ENCODE measurements at places on chromosomes 7 and 10.

- DNase-seq: no peak
Measured at GRCh38 chr10:6576326-6576725, 3.8 kb downstream of the PRKCQ start.

- DNase-seq: no peak
Measured at GRCh38 chr7:74355091-74355490, 65.9 kb downstream of the CLIP2 start.

- no peak for DNase-seq
Measured at GRCh38 chr7:14303536-14303935, 314.1 kb upstream of the ETV1 start.

GRCh38 chr10:118564652-118565051, 30.8 kb downstream of the PRLHR start:
- no peak for DNase-seq

DNA sequence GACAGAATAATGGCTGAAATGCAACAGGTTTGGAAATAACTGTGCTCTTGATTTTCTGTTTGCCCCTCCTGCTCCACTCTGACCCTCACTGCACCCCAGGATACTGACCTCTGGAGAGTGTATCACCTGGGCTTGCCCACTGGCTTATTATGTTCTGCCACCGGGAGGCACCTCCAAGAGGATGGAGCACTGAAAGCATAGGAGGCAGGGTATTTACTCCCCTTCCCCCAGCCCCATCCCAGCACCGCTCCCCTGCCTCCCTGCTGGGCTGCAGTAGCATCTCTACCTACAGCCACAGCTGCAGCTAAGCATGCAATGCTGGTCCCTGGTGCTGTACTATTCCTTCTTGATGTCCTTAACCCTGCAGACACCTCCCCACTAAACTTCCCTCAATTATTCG, 26.4 kb downstream of the RAB11FIP2 start:
- no peak for DNase-seq

DNA sequence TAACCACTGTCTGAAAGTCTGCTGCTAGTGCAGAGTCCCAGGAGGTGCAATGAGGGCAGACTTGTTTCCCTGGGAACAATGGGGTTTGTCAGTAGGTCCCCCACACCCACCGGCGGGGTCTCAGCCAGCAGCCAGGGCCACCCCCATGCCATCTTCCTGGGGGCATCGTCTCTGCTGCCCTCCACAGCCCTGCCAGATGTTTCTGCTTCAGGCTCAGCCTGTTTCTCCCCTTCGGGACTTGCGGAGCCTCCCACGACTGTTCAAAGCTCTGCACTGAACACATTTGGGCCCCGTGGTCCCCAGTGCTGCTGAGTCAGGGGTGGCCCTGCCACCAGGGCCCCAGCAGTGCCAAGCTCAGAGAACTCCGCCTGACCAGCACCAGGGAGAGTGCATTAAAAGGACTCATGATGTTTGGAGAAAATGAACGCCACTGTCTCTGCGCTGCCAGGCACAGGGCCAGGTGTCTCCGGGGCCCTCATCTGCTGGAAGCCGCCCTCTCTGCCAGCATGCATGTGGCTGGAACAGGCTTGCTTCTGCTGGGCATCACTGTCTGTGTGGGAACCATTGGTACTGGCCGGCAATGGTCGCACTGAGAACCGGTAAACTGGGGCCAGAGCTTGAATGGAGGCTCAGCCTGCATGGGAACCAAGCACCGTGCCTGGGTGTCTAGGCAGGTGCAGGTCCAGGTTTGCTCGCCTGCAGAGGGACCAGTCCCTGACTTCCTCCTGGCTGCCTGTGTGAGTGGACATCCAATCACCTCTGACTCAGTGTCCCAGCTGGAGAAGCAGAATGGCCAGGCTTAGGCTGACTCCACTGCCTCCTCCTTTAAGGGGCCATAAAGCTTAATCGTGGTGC, 345.1 kb downstream of the GLRX3 start:
- no peak for DNase-seq

DNA sequence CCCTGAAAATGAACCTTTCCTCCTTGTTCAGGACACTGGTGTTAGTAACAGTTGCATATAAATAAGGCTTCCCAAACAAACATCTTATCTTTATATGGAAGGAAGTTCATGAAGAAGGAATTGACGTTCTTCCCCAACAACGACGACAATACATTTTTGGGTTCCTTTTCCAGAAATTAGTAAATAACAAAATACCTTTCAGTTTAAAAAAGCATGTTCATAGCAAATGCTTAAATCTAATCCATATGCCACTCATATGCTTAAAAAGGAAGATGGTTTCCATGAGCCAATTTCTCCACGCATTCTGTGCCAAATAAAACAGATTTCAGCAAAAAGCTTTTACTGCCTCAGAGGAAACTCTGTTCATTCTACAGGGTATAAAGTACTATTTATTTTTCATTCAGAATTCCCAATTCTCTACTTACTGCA, 182.6 kb downstream of the COBL start:
- no peak for DNase-seq

DNA sequence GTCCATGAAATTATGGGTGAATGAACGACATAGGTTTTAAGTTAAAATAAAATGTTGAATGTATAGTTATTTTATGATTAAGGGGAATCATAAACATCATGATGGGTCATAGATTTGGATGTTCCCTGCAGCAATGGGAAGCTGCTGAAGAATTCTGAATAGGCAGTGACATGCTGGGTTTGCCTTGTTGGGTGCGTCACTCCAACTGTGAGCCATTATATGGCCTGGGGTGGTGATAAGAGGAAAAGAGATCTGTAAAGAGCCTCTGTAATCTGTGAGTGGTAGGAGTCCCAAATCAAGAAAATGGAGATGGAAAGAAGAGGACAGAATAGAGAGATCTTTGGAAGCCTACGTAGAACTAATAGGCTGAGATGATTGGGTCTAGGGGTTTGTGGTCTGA, 58.1 kb upstream of the GPR26 start:
- DNase-seq: no peak

- DNase-seq: no peak
Measured at GRCh38 chr7:138204285-138204981, 128.2 kb downstream of the AKR1D1 start.

DNA sequence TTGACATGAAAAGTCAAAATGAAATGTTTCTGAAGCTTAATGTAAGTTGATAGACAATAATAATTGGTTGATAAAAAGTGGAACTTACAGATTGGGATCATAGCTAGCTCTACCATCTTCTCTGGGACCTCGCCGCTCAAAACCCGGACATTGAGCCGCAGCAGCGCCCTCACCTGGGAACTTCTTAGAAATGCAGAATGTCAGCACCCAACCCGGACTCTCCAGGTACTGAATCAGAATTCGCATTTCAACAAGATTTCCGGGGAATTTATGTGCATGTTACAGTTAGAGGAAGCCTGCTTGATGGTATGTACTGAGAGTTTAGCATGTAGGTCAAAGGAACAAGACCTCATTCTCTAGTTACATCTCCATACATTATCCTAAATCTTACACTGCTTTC, 36.7 kb upstream of the ABLIM1 start:
- DNase-seq: no peak

DNA sequence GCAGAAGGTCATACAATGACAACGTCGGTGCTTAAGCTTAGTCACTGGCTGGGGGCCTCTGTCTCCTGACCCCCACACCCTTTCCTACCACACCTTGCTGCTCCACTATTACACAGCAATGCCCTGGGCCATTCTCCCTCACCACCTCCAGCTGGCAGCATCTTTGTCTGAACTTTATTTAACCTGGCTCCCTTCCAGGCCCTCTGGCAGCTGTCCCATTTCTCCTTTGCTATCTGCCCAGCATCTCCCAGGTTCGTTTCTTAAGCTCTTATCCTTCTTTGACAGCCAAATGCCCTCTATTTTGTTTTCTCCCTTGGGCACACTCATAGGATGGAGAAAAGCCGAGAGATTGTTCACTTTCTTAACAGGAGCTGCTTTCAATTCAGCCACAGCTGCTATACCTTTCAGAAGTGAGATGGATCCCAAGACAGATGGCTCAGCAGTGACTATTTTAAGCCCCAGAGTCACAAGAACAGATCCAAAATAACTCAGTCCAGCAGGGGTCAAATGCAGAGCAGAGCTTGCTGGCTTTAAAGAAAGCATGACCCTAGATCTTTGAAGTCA, 1277.1 kb upstream of the AUTS2 start:
- no peak for DNase-seq

DNA sequence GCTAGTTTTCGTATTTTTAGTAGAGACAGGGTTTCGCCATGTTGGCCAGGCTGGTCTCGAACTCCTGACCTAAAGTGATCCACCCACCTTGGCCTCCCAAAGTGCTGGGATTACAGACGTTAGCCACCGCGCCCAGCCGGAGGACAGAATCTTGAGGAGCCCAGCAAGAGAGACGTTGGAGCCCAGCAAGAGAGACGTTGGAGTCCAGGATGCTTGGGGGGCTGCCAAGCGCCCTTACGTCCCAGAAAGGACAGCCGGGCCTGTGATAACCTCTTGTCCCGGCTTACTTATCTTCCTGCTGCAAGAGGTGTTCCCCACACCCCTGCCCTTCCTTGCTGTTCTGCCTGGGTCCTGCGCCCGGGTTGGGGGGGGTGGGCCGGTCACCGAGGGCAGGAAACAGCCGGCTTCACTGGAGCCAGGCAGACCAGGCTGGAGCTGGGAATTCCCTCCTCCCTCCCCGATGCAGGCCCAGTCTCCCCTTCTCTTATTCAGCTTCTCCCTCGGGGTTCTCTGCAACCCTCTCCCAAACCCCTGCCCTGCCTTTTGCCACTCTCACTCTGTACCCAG, 1.9 kb upstream of the EPHB4 start:
- no peak for DNase-seq

GRCh38 chr10:133072720-133073390, 14.9 kb upstream of the ADGRA1 start:
- no peak for DNase-seq

GRCh38 chr7:102216573-102217314, 69.9 kb upstream of the SH2B2 start:
- DNase-seq: no peak

DNA sequence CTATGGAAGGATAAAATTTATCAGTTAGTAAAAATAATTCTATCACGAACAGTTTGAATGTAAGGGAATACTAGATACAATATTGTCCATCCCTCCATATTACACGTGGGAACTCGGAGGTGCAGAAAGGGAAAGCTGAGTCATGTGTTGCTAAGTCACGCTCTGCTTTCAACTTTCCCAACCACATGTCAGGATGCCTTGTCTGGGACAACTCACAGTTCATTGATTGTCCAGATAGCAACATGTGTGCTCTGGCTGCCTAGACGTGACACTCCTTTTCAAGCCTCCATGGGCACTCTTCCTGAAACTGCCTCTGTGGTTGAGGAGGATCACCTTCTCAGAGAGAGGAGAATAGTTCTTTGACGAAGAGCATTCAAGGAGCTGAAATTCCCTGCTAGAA, 808.1 kb downstream of the GRID1 start:
- no peak for DNase-seq

- DNase-seq: no peak
Measured at GRCh38 chr7:106793015-106793975, 71.8 kb upstream of the PIK3CG start.

GRCh38 chr10:51743146-51743545, 43.8 kb upstream of the CSTF2T start:
- no peak for DNase-seq

- DNase-seq: no peak
Measured at GRCh38 chr10:21531164-21531563, 2.9 kb upstream of the MLLT10 start.

DNA sequence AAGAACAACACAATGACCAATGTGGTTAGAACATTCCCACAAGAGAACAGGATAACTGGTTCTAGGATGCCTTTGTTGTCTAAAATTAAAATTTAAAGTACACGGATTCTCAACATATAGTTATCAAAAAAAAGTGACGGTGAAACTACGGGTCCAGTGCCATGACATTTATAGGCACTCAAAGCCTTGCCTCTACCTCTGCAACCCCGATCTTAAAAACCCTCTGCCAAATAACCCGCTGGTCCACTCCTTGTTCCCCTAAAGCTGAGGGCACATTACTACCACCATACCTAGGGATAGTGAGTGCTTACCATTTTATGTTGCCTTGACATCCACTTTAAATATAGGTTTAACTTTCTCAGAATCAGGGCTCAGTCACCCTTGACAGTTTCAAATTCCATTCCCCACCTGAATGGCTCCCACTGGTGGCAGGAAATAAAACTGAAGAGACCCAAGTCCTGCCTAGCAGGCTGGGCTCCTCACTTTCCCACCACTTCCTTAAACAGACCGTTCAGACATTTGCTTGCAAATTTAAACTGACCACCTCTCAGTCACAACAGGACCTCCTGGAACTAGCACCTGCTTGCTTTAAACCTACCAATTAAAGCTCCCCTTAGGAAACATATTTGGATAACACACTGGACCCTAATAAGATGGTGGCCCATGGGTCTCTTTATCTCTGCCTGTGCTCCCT, 169.9 kb upstream of the ASAH2 start:
- DNase-seq: no peak

DNA sequence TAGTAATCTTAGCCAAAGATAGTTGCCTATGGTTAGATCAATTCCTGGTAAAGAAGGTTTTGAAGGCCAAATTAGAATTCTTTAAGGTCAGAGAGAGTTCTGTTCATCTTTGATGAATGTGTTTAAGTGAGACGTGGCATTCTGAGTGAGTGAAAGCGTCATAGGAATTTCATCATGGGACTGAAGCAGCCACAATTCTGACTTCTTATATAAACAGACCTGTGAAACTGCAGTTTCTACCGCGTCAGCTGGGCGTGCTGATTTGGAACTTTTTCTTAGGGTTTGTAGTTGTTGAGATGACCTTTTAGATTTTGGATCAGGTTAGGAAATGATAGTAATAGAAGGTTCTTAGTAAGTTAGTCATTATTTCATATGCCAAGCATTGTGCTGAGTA, 103.8 kb downstream of the CNNM2 start:
- DNase-seq: no peak

DNA sequence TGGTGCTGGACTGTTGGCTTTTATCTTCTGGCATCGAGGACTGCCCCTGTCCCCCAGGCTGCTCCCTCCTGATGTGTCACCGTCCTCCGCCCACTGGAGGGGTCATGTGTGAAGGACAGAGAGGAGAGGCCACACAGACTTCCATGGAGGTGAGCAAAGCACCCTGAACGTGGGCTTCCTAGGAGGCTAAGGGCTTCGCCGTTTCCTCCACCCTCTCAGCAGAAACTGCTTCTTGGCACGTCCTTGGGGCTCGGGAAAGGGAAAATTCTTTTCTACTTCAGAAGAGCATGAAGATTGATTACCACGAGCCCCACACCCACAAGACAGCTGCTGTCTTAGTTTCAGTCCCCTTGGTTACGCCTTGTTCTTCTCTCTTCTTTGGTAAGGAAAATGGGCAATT, 218.2 kb downstream of the CCDC3 start:
- no peak for DNase-seq

DNA sequence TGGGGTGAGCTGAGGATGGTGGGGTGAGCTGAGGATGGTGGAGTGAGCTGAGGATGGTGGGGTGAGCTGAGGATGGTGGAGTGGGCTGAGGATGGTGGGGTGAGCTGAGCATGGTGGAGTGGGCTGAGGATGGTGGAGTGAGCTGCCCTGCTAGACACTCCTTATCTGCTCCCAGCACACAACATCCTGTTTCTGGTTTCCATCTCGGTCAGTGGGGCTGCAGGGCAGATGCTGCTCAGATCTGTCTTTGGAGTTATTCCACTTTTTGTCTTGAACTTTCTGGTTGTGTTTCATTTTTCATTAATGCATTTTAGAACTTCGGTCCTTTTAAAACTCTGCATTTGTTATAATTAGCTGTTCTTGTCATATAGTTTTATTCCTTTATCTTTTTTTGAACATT, 67.9 kb upstream of the ANTXRL start:
- DNase-seq: no peak
